Activated naive CD4-positive, alpha-beta T cell treated with Interleukin-2 at 50 U/mL for 16 hours (primary cell): ENCODE measurements at places on chromosomes 12 and 14.

DNA sequence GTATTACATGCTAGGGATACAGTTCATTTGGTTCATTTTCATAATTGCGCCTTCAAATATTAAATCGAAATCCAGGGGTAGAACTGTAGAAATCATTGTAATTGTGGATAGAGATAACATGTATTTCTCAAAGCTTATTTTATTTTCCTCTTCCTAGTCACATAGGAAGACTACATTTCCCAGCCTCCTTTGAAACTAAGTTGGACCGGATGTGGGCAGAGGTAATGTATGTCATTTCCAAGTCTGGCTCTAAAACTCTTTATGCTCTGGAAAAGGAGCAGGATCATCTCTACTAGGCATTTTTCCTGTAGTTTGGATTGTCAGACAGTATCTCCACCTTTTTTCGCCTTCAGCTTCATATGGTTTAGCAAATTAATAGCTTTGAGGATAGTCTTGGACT is 70.1 kb upstream of the CRY1 start:
- no peak for DNase-seq

DNA sequence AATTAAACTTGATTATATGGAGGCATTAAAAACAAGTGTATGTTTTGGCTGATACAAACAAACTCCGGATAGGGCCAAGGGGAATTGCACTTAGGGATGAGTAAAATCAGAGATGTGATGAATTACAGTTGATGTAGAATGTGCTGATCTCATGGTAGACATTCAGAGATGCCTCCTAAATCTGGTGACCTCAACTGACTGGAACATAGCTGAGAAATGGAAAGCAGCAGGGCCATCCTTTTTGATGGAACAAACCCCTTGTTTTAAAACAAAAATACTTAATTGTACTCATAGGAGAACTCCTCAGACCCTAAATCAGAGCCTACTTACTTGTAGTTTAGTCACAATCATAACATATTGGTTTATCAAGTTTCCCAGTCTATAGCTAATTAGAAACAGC is 122.8 kb downstream of the C12orf75 start:
- DNase-seq: no peak

DNA sequence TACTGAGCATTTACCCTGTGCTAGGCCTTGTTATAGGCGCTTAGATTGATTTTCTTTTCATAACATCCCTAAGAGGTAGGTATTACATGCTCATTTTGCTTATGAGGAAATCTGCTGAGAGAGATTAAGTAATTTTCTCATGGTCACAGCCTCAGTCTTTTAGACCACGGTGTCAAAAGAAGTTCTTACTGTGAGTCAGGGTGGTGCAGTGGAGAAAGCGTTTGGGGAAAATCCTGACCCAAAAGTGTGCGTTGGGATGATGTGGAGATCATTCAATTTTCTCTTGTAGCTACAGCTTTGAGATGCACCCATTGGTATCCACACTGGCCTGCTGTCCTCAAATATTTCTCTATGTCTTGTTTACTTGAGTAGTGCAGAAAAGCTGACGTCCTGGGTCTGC is 8.2 kb downstream of the ANG start:
- no peak for DNase-seq

- no peak for DNase-seq
Observed at GRCh38 chr12:3042826-3043225, 34.4 kb upstream of the TSPAN9 start.

GRCh38 chr14:57640036-57640435 is 146.4 kb upstream of the CCDC198 start:
- DNase-seq: no peak

DNA sequence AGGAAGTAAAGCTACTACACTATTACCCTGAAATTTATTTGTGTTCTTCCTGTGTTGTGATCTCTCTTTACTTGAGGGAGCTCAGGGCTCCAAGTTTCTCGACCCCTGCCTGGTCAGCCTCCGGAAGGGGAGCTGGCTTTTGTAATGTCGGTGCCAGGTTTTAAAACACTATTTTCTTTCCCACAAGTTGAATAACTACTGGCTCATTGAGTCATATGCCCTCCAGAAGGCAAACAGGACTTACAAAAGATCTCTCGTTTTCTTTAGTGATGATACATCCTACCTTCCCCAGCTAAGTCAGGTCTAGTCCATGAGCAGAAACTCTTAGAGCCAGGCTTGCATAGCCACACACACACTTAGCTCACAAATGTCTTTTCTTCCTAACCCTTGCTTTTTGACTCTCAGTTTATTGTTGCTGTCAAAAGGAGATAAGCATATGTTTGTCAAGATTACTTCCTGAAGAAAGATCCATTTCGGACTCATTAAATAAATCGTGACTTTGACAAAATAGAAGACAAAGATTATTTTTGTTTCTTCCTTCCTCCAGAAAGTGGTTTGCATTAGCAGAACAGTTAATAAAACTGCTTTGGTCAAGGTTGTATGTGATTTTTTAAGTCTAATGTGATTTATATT is 209.8 kb upstream of the FLRT2 start:
- no peak for DNase-seq

- DNase-seq: no peak
Observed at GRCh38 chr14:24381363-24382063, 13.5 kb downstream of the NFATC4 start.

DNA sequence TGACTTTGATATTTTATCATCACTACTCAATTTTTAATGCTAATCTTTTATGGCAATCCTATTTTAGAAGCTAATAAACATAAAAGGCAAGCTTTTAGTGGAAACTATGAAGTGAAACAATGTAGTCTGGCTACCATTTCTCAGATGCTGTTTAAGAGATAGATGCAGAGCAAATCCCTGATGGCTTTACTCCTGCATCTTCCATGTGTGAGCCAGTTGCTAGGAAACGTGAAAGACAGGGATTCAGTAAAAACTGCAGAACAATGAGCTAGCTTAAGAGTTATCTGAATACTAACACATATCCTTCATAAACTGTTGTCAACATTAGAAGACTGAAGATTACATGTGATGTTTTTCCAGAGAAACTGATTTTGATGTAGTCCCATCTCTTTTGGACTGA is 112.6 kb downstream of the SLC2A13 start:
- DNase-seq: no peak

DNA sequence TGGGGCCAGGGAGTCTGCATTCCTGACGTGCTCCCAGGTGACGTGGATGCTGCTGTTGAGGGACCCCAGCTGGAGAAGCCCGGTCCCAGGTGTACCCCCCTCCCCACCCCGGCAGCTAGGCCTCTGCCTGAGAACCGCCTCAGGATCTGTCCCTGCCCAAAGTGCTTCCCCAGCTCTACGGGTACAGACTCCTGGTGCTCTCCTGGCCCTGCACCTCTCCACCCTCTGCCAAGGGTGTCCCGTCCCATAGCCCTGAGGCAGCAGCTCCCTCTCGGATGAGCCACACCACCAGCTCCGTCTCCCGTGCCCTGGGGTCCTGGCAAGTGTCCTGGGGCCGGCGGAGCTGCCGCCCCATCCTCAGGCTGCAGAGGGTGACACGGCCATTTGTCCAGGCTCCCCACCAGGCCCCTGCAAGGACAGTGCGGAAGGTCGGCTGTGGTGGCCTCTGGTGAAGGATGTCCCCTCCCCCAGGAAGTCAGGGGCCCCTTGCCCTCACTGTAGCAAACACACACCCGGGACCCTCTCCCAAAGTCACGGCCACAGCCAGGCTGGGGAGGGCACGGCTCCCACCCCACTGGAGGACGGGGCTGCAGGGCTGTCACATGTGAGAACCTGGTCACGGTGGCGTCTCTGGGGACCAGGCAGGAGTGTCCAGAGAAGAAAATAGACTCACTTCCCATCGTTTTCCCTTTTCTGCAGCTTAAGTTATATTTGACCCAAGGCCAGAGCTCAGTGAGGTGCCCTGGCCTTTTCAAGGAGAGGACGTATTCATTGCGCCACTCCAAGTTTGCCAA is 74.4 kb upstream of the FBRSL1 start:
- DNase-seq: no peak

GRCh38 chr12:65699251-65699650 is 125.0 kb upstream of the HMGA2 start:
- DNase-seq: no peak

- no peak for DNase-seq
Observed at GRCh38 chr14:72907886-72908285, 14.0 kb upstream of the DPF3 start.

DNA sequence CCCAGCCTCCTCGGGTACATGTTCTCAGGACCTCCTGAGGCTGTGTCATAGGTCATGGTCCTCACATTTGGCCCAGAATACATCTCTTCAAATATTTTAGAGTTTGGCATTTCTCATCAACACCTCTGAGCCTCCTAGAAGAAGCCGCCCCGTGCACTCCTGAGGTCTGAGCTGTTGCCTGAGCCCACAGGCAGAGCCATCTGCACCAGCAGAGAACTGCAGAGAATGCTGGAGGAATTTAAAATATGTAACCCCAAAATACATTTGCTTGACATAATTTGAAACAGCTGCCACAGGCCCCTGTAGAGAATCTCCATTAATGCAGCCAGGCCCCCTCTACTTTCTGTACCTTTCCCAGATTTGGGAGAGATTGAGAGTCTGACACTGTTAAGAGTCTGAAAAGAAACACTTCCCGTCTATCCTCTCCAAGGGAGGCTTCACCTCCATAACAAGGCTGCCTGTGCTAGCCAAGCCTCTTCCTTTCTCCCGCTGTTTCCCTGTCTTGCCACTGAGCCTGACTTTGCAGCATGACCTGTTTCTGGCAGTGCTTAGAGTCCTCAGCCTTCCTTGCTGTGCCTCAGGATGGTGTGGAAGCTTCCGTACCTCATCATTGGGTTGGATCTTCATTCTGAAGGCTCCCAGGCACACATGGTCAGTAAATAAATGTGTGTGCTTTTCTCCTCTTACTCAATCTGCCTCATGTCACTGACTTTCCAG is 95.4 kb upstream of the SFSWAP start:
- DNase-seq: no peak

GRCh38 chr12:131917711-131918306 is 11.3 kb upstream of the PUS1 start:
- DNase-seq: no peak
